Heart left ventricle (tissue), 16 donors: ENCODE measurements at places on chromosomes 13 and 19.

GRCh38 chr13:26449063-26449848 is 108.2 kb upstream of the WASF3 start:
- no peak for DNase-seq

DNA sequence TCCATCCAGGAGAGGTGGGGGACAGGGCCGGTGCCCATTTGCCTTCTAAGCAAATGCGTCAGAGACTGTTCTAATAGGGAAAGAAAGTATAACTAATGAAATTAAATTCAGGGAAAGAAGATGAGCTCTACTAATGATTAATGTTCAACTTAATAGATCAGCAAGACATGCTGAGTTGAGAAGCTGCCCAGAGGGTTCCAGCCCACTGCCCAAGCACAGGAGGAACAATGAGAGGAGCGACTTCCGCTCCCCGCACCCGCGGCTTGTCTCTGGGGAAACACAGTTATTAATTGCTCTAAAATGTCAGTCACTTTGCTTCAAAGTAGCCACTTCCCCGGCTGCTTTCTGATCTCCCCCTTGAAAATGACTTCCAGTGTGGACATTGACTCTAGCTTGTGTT is 331.3 kb downstream of the UQCRFS1 start:
- no peak for DNase-seq

DNA sequence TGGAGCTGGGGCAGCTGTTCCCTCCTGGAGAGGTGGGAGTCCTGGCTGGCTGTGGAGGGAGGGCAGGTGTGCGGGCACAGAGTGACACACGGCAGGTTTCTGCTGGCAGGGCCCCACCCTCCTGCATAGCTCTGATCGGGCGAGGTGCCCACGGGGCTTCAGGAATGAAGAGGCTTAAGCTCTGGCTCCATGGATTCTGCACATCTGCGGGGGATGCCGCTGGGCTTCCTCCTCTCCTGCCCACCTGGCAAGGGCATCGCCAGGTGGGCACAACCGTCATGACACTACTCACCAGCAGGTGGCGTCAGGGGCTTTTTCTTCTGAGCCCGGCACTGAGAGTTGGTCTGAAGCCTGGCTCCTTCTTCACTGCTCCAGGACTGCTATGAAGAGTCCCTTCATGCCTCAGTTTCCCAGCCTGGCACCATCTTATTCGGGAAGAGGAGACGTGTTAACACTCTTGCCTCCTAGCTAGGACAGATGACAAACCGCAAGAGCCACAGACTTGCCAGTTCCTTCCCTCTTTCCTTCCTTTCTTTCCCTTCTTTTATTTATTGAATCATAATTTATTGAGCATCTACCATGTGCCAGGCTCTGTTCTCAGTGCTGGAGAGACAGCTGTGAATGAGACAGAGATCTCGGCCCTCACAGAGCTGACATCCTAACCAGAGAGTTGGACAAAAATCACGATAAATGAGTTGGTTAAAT is 15.2 kb upstream of the PAK4 start:
- no peak for DNase-seq

DNA sequence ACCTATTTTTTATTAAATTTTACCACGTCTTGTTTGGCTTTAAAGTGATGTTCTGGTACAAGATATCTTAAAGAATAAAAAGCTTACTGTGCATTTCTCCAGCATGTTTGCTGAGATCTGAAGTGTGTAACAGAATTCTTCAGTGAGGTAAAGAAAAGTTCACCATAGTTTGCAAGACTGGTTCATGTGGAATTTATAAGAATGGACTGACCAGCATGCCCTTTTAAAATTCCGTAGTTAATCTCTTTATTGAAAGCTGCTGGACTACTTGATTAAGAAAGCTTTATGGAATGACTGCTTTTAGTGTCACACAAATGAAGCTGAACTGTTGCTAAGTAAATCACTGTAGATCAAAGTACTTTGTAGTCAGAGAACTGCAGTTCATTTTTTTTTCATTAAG is 119.2 kb downstream of the GPC6 start:
- no peak for DNase-seq

- no peak for DNase-seq
Measured at GRCh38 chr19:13887517-13887916, 10.6 kb downstream of the NANOS3 start.

DNA sequence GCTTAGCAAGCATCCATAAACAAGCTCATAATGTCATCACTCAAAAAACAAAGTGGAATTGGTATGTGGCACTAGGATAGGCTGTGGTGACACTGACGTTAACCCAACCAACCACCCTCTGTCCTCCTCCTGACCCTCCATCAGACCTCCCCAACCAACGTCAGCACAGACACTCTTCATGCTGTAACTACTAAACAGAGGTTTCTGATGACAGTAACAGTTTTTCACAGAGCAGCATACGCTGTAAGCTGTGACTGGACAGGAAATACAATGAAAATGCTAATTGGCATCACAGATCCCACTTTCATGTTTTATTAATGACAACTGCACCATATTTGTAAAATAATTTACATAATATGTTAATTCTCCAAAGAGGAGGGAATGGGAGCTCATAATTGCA is 238.0 kb downstream of the IRS2 start:
- DNase-seq: no peak

DNA sequence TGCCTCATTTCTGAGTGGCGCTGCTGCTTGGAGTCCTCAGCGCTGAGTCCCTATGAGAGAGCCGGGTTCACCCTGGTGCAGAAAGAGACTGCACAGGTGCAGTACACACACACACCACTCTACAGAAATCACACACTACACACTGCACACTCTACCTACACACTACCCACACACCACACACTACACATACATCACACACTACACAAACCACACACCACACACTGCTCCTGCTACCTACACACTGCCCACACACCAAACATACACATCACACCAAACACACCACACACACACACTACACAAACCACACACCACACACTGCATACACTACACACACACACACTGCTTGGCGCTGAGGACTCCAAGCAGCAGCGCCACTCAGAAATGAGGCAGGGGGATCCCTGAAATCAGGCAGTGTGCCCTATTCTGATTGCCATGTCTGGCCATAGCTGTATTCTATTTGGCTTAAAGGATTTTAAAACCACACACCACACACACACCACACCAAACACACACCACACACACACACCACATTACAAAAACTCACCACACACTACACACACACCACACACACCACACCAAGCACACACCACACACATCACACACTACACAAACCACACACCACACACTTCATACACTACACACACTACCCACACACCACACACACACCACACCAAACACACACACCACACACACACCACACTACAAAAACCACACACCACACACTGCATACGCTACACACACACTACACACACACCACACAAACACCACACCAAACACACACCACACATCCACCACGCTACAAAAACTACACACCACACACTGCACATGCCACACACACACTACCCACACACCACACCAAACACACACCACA is 4.9 kb downstream of the MAG start:
- no peak for DNase-seq

- DNase-seq: no peak
Measured at GRCh38 chr13:50401049-50401505, 385.8 kb downstream of the KCNRG start.

DNA sequence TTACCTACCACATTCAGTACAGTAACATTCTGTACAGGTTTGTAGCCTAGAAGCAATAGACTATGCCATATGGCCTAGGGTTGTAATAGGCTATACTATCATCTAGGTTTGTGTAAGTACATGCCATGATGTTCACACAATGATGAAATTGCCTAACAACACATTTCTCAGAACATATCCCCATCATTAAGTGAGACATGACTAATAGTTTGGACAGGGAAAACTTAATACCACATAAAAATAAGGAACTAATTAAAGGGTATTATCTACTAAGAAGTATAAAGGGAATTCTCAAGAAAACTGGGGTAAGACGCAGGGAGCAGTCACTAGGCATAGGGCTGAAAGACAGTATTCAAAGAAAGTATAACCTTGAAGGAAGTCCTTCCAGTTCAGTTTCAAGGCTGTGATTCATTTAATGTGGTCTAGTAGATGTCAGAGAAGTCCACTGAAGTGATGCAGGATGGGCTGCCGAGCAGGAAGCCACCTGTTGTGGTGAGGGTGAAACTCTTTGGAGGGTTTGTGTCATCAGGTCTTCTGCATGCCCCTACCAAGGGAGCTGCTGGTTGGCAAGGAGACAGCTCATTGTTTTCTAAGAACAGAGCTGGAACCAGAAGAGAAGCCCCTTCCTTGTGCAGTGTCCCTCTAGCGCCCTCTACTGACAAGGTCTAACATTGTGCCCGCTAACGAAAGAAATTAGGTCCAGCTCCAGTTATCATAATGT is 122.9 kb downstream of the OLFM4 start:
- DNase-seq: no peak
